ENCODE measurements at places on chromosomes 6 and 20.

GRCh38 chr6:169310983-169311382 lies 57.3 kb upstream of the THBS2 start:
- DNase-seq = no peak

GRCh38 chr20:54419531-54419930 lies 55.9 kb upstream of the DOK5 start:
- no peak for DNase-seq

DNA sequence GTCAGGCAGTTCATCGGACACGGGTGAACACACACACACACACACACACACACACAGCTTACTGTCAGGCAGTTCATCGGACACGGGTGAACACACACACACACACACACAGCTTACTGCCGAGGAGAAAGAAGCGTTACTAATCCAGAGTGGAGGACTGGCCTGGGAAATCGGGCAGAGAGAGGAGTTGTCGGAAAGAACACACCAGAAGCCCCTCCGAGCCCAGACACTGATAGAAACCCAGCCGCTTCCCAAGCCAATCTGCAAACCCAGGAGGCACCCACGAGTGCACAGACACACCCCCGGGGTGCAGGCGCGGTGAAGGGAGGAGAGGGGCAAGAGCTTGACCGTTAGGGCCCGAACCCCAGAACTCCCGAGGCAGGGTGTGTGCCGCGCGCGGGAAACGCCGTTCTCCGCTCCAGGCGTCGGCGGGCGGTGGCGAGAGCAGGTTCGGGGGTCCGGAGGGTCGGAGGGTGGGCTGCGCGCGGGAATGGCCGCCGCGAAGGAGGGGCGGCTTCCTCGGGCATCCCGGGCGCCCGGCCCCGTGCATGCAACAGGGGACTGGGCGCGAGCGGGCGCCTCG lies 636 bp downstream of the ELOVL2 start:
- DNase-seq = no peak

- DNase-seq = no peak
Observed at GRCh38 chr20:53205046-53205445, 232.9 kb downstream of the TSHZ2 start.

GRCh38 chr6:23016696-23017095 lies 447.3 kb downstream of the HDGFL1 start:
- DNase-seq = no peak

GRCh38 chr20:41969656-41970055 lies 351.5 kb upstream of the CHD6 start:
- DNase-seq = no peak

DNA sequence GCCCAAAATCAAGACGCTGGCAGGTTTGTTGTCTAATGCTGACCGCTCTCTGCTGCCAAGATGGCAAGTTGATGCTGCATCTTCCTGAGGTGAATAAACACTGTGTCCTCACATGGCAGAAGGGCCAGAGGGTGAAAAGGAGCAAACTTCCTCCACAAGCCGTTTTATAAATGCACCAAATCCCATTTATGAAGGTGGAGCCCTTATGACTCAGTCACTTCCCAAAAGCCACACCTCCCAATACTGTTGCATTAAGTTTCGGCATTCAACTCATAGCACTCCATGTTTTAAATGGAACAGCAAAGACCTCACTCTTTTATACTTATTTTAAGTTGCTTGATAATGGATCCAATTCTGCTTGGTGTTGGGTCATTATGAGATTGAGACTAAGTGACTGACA lies 316.6 kb downstream of the RFPL4B start:
- DNase-seq = no peak

All from GOT3 (cell line).